ENCODE measurements at places on chromosomes 3 and 15.

DNA sequence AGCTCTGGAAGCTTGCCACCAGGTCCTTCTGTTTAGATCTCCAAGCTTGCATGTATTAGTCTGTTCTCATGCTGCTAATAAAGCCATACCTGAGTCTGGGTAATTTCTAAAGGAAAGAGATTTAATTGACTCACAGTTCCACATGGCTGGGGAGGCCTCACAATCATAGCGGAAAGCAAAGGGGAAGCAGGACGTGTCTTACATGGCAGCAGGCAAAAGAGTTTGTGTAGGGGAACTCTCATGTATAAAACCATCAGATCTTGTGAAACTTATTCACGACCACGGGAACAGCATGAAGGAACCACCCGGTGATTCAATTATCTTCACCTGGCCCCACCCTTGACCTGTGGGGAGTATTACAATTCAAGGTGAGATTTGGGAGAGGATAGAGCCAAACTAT is 147.0 kb upstream of the PROK2 start:
- no peak for DNase-seq

DNA sequence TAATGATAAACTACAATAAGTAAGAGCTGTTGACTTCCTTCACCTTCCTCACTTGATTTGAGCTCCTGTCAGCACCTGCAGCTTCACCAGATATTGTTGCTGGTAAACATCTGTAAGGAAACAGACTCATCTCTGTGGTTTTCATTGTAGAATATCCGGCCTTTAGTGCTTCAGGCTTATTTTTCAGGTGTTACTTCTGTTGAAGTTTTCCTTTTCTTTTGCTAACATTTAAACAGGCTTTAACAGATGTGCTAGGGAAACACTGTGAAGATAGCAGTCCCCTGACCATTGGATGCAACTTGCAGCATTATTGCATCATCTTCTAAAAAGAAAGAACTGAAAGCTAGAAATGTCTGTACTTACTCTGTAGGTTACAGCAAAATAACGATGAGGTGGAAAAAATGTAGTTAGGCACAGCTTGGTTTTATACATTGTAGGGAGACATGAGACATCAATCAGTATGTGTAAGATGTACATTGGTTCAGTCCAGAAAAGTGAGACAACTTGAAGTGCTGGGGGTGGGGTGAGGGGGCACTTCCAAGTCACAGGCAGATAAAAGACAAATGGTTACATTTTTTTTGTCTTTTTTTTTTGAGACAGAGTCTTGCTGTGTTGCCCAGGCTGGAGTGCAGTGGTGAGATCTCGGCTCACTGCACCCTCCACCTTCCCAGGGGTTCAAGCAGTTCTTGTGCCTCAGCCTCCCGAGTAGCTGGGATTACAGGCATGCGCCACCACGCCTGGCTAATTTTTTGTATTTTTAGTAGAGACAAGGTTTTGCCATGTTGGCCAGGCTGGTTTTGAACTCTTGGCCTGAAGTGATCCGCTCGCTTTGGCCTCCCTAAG is 10.2 kb downstream of the EDEM1 start:
- no peak for DNase-seq

GRCh38 chr3:182606905-182607504 is 186.3 kb upstream of the ATP11B start:
- DNase-seq = no peak

DNA sequence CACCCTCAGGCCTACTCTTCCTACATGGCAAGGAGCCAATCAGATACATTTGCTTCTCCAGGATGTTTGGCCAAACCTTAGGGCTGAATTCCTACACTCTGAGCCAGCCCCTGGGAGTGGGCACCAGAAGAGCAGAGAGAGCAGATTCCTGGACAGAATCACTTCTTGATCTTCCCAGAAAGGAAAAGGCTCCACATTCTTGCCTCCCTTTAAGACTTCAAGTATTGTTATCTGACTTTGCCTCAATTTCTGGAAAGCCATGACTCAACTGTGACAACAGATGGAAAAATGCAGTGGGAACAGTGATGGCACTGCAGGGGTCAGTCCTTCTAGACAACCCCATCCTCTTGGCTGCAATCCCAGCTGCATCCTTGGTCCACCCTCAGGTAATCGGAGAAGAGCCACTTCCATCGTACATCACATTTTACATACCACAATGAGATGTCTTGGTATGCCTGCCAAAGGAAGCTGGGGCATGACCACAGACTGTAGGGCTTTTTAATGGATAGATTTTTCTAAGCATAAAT is 21.0 kb downstream of the SLCO2A1 start:
- DNase-seq = peak; percentile 75

DNA sequence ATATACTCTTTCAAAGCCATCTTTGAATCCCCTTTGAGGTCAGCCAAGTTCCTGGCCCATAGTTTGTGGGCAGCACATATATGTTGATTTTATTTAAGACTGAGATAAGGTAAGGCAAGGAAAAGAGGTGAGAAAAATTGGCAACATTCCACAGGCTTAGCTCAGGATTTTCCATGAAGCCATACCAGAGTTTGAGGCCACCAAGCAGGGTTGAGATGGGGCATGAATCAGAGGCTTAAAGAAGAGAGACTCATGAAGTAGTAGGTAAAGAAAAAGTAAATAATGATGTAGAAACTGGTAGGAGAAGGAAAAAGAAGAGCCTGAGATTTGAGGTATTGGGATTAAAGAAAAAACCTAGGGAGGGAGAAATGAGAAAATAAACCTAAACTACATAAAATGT is 89.2 kb downstream of the MYO5A start:
- DNase-seq = no peak
